ENCODE measurements at places on chromosomes 1 and 21.
A peak's percentile ranks its signal among the peaks of the same experiment; 100 is the strongest.

DNA sequence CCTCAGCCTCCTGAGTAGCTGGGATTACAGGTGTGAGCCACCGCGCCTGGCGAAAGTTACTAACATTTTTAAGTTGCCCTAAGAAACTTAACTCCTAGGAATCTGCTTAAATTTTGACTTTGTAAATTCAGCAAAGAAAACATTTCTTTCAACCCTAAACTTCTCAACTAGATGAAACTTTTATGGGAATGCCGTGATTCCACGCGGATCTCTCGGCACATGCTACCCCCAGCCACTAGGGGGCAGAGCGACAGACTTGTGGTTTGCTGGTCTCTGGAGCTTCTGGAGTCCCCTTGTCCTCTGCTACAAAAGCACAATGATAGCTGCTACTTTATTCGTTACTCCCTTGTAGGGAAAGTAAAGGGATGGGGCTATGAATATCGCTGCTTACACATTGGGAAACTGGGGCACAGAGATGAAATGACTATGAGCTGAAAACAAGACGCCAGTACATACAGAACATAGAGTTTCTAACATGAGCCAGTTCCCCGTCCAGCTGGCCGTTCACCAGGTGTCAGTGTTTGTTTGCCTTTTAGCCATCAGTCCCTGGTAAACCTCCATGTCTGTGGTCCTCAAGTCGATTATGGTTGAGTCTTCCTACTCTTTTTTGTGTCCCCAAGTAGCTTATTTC is 114.7 kb downstream of the PBX1 start:
- no peak for DNase-seq

DNA sequence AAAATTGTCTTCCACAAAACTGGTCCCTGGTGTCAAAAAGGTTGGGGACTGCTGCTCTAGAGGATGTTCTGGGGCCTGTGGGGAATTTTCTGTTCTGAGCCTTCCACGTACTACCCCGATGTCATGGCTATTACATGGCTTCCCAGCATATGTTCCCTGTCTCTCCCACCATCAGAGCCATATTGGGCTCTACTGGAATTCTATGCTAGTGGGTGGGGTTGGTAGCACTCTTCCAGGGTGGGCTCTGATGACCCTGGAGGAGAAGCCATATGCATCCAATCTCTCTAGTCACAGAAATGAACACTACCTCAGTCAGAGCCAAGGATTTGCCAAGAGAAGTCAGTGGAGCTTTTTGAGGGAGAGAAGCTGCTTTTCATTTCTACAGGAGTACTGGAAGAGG is 47.9 kb downstream of the SRRM1 start:
- DNase-seq, result no peak

DNA sequence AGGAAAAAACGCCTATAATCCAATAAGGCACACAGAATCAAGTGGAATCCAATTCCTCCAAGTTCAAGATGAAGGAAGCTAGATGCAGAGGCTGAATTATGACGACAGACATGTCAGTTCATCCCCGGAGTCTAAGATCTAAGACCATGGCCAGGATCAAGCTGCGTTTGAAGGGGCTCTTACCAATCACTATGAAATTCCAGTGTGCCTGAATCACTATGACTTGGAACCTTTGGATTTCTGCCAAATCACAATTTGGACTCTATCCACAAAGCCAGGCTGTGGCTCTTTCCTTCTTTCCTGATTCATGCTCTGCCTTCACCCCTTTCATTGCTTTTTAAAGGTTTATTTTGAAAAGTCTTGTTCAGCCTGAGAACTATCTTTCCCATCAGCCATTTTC is 17.1 kb downstream of the OLIG2 start:
- no peak for DNase-seq

DNA sequence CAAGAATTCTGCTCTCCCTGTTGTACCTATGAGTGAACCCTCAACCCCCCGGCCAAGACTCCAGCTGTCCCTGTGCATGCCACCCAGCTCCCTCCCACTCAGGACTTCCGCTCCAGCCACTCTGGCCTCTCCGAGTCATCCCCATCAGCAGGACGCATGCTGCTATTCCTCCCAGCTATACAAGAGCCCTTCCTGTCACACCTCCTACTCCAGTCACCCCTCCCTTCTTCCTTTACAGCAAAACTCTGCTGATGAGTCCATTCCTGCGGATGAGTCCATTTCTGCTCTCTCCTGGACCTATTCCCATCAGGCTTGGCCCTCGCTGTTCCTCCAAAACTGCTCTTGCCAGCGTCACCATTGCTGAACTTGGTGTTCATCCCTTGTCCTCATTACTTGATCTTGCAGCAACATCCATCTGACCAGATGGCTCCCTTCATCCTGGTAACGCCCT is 42.2 kb downstream of the H3-3A start:
- no peak for DNase-seq

- DNase-seq, result peak; percentile 88
Measured at GRCh38 chr1:205141236-205142101, 19.7 kb upstream of the RBBP5 start.

DNA sequence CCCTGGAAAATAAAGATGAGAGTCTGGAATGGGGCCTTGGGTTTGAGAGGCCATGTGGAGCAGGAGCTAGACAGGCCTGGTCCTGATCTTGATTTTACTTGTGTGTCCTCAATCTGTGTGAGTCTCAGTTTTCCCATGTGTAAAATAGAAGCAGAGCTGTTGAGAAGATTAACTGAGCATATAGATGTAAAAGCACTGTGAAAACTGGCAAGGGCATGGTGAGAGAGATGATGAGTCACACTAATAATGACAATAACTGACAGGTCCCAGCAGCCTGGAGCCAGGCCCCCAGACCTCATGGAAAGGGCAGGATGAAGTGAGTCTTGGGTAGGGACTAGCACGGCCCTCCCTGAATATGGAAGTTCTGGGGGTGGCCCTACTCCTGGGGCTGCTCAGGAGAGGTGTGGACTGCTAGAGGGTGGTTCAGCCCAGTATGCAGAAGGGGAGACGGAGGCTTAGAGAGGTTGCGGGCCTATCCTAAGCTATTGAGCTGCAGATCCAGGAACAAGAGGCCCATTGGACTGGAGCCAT is 2.8 kb upstream of the AHDC1 start:
- DNase-seq, result no peak

DNA sequence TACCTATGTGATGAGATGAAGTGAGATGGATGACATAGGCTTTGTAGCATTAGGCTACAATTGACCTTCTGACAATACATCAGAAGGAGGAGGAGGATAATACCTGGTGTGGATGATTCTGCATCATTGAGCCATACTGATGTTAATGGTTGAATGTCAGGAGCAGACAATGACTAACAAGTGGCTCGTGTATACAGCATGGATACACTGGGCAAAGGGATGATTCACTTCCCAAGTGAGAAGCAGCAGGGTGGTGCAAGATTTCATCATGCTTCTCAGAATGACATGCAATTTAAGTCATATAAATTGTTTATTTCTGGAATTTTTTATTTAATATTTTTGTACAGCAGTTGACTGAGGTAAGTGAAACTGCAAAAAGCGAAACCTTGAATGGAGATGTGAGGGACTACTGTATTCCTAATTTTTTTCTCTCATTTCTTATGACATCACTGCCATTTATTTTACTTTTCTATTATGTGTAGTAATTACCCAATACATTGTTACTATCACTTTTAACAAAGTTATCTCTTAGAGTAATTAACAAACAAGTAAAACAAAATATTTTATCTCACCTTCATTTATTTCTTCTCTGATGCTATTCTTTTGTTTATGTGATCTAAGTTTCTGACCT is 34.4 kb upstream of the COP1 start:
- DNase-seq, result no peak

GRCh38 chr1:112946683-112947082 is 9.3 kb downstream of the SLC16A1 start:
- no peak for DNase-seq

- DNase-seq, result no peak
Measured at GRCh38 chr1:217315346-217315745, 315.5 kb downstream of the GPATCH2 start.

DNA sequence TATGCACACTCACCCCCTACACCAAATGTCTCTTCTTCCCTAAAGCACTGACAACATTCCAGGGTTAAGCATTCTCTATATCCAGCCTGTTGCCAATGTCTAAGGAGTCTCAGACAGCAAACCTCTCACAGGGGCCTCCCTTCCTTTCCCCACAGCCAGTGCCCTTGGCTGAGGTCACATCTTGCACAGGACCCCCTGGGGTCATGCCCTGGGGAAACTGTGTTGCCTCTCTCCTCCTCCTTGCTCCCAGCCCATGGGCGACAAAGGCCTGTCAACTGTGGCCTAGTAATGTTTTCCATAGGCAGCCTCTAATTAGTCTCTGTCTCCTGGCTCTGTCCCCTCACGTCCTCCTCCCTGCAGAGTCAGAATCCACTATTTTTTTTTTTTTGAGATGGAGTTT is 54.6 kb downstream of the NENF start:
- DNase-seq, result no peak
